ENCODE measurements at places on chromosomes 3 and 15.

DNA sequence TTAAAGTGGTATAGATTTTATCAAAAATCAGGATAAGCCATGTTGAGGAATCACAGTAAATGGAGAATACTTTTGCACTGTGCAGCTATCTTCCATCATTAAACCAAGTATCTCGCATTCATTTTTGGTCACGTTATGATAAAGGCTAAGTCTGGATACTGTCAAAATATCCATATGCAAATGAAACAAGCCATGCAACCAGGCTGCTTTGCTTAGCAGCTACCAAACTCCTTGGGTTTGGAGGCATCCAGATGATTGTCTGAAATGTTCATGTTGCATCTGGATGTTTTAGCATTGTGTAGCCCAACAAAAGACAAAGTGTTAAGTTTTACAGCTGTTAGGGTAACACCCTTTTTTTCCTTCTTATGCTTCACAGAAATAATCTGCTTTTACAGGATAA, 322.9 kb upstream of the MDFIC2 start:
- no peak for DNase-seq

GRCh38 chr15:99986297-99987118, 253.3 kb upstream of the LYSMD4 start:
- DNase-seq: no peak

DNA sequence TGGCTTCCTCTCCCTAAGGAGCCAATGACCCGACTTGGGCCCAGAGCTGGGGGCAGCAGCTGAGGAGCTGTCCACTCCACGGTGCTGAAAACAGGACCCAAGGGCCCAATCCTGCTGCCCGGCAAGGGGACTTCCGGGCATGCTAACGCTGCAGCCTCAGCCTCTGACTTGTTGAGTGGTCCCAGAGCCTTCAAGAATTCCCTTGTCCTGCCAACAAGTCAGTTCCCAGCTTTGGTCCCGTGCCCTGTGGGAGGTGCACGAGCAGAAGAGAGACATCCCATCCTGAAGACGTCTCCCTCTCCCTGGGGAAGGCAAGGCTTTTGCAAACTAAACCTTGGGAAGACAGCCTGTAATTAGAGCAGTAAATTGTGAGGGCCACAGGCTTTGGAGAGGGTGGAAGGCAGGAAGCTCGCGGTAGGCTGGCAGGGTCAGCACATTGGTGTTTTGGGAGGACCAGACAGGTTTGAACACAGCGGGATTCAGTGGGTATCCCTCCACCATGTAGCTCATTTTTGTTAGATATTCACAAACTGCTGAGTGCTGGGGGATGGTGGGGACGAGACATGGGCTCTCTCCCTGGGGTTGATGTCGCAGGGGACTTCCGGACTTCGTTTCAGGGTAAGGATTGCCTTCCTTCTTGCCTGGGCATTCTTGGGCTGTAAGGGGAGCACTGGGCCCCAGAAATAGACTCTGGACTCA, 29.8 kb upstream of the PRR23E start:
- DNase-seq: no peak

GRCh38 chr3:34268032-34268709, 469.7 kb downstream of the PDCD6IP start:
- DNase-seq: no peak

- no peak for DNase-seq
Measured at GRCh38 chr15:67154249-67154648, 88.8 kb downstream of the SMAD3 start.

DNA sequence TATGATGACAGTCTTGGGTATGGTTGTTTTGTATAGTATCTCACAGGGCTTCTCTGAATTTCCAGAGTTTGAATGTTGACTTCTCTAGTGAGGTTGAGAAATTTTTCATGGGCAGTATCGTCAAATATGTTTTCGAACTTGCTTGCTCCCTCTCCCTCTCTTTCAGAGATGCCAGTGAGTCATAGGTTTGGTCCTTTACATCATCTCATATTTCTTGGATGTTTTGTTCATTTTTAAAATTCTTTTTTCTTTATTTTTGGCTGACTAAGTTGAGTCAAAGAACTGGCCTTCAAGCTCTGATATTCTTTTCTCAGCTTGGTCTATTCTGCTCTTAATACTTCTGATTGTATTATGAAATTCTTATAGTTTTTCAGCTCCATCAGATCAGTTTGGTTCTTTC, 282.3 kb upstream of the NECTIN3 start:
- DNase-seq: no peak

- peak; percentile 75 for DNase-seq
Measured at GRCh38 chr3:12662593-12663400, 1.1 kb downstream of the RAF1 start.

DNA sequence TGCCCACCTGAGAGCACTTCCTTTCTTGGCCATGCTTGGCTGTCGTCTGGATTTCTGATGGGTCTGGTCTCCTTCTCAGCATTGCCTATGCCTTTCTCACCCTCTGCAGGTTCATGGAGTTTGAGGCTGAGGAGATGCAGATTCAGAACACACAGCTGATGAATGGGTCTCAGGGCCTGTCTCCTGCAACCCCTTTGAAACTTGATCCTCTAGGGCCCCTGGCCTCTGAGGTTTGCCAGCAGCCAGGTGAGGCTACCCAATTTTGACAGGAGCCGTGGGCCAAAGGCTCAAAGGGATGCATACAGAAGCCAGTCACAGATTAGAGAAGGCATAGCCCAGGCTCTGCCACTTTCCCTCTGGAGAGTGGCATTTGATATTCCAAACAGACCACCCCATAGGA, 10.5 kb downstream of the NUTM1 start:
- DNase-seq: no peak

DNA sequence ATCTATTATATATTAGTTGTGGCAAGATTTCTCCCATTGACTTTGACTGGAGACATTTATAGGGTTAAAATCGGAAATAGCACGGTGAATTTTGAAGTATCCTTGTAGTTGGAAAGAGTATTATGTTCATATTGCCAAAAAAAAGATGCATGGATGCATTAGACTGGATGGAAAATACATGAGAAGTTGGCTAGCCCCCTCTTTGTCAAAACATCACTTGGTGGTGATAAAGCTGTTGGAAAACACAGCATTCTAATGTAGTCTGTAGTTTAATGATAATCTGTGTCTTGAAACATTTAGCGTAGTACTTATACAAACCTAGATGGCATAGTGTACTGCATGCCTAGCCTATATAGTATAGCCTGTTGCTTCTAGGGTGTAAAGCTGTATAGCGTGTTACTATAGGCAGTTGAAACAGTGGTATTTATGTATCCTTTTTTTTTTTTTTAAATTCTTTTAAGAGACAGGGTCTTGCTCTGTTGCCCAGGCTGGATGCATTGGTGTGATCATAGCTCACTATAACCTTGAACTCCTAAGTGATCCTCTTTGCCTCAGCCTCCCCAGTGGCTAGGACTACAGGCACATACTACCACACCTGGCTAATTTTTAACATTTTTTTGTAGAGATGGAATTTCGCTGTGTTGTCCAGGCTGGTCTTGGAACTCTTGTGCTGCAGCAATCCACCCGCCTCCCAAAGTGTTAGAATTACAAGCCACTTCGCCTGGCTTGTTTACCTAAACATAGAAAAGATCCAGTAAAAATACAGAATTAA, 21.8 kb downstream of the CTNNB1 start:
- DNase-seq: no peak

DNA sequence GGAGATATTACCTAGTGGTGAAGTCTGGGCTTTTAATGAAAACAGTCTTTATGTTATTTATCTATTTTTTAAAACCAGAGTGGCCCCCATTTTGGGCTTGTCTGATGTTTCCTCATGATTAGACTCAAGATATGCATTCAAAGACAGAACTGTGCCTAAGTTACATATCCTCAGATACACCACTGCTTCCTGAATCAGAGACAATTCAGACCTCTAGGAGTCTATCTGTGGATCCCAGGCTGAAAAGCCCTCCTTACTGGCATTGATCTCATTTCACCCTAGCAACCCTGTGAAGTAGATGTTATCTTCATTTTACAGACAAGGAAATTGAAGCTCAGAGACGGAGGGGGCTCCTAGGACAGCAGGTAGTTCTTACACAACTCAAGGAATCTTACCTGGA, 16.8 kb upstream of the TGM5 start:
- DNase-seq: no peak

GRCh38 chr3:143436231-143436930, 316.8 kb downstream of the CHST2 start:
- peak; percentile 39 for DNase-seq

GRCh38 chr3:74592359-74592758, 22.1 kb downstream of the CNTN3 start:
- no peak for DNase-seq

DNA sequence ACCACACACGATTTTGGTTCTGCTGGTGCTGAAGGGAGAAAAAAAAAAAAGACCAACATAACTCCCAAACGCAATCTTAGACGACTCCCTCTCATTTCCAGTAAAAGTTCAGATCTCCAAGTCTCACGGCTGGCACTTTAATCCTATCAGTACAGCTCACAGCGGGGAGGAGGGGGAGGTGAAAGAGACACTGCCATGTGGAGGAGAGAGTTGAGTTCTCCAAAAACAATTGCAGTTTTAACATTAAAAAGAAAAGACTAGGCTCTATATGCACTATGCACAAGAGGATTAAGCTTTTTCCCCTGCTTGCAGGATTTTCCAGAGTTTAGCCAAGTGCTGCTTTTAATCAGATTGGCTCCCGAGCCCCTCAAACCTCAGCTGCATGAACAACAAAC, 16.8 kb downstream of the BMF start:
- no peak for DNase-seq

GRCh38 chr3:132561003-132561402, 36.1 kb upstream of the ACKR4 start:
- DNase-seq: no peak

- DNase-seq: no peak
Measured at GRCh38 chr3:49294343-49294742, 17.3 kb upstream of the C3orf62 start.

- no peak for DNase-seq
Measured at GRCh38 chr3:185613016-185613415, 26.9 kb downstream of the SENP2 start.

- DNase-seq: no peak
Measured at GRCh38 chr15:43346305-43346704, 15.9 kb upstream of the LCMT2 start.

DNA sequence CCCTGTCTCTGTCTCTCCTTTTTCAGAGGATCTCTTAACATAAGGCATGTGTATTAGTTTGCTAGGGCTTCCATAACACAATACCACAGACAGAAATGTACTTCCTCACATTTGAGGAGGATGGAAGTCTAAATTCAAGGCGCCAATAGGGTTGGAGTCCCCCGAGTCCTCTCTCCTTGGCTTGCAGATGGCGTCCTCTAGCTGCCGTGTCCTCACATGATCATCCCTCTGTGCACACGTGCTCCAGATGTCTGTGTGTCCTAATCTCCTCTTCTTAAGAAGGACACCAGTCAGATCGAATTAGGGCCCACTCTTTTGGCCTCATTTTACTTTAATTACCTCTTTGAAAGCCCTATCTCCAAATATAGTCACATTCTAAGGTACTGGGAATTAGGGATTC, 23.0 kb upstream of the BFSP2 start:
- no peak for DNase-seq

DNA sequence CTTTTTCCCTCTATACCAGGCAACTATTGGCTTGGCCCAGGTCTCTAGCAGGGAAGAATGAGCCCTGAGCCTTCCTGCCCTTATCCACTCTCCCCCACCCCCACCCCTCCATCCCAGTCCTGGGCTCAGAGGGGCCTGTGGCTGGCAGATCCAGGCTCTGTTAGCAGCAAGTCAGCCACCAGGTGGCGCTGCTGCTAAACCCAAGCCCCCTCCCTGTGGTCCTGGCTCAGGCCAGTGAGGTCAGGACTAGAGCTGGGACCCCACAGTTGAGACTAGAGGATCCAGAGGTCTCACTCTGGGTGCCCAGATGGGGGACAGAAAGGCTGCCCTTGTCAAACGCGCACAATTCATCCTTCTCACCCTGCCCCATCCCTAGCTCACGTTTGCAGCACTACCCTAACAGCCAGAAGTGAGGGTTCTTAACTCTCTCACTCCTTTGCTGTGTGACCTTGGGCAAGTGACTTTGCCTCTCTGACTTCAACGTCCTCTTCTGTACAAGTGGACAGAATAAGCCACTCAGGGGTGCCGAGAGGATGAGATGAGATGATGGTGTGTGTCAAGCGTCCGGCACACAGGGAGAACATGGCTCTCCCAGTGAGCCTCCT, 46.8 kb upstream of the SLC6A1 start:
- peak; percentile 54 for DNase-seq

- DNase-seq: no peak
Measured at GRCh38 chr15:81516461-81516860, 142.4 kb upstream of the TMC3 start.

DNA sequence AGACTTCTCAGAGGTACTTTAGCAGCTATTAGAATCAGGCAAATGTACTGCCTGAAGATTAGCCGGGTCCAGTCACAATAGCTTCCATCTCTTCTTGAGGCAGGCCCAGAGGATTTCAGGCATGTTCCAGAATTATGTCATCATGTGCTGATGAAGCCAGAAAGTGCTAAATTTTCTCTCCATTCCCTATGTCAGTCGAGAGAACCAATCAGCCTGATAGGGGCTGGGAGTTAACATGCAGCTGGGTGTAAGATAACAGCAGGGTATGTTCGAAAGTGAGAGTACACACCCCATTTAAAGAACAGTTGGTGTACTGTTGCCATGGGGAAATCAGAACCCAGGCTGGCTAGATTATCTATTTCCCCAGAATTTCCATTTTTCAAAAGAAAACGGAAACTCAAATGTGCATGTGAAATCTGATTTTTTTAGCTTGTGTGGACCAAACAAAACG, 48.7 kb downstream of the MYH15 start:
- DNase-seq: no peak

GRCh38 chr3:53887446-53887845, 4.2 kb downstream of the SELENOK start:
- DNase-seq: no peak

DNA sequence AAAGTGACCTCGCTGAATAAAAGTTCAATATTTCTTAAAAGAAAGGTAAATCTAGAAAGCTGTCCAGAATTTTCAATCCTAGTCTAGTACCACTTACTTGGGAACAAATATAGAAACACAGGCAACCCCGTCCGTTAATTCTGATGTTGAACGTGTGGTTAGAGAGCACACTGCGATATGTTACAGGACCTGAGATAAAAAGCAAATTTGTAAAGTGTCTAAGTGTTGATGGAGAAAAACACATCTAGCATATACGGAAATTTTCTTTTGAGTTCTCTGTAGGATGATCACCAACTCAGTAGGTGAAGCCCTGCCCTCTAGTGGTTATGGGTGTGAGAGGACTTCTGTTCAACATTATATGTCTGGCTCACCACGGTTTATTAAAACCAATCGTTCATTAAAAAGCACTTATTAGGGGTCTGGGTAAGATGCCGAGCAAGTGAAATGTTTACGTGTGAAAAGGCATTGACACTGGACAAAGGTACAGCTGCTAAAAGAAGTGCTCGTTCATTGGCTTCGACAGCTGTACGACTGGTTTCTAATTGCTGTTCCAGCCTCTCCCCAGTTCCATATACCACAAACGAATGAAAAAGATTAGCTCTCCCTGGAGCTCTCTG, 1.0 kb upstream of the ATP2C1 start:
- peak; percentile 65 for DNase-seq

- DNase-seq: no peak
Measured at GRCh38 chr3:64924961-64925360, 237.2 kb upstream of the ADAMTS9 start.

GRCh38 chr15:35624881-35625280, 78.9 kb upstream of the DPH6 start:
- DNase-seq: no peak

- DNase-seq: no peak
Measured at GRCh38 chr3:2352134-2352762, 253.6 kb downstream of the CNTN4 start.

GRCh38 chr15:62769604-62770003, 272.9 kb upstream of the TPM1 start:
- DNase-seq: no peak
